ENCODE measurements at places on chromosomes 5 and 9.

- DNase-seq: no peak
Measured at GRCh38 chr9:121308765-121309164, 40.8 kb downstream of the GSN start.

DNA sequence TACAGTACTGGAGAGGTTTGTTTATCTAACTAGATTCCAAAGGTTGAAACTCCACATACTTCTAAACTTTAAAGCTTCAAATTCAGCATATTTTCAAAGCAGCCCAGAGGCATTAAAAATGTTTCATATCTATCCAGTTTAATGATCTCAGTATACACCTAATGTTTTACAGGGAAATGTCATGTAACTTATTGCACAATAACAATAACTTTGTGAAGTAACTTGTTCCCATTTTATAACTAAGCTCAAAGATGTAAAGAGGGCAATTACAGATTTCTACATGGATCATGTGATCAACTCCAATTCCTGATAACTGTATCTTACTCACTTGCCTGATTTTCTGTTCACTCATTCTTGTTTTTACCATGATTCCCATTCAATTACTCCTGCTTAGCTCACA, 610.0 kb downstream of the TAF11L14 start:
- DNase-seq: no peak

GRCh38 chr9:122498883-122499288, 11.7 kb upstream of the OR1J2 start:
- DNase-seq: peak; percentile 45

DNA sequence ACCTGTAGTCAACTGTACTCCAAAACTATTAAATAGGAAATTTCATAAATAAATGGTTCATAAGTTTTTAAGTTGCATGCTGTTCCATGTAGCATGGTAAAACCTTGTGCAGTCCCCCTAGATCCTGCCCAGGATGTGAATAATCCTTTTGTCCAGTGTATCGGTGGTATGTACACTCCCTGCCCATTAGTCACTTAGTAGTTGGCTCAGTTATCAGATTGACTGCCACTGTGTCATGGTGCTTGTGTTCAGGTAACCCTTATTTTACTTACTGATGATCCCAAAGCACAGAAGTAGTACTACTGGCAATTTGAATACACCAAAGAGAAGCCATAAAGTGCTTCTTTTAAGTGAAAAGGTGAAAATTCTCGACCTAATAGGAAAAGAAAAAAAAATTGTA, 134.2 kb downstream of the RNF180 start:
- DNase-seq: no peak
